Left ventricle myocardium inferior (tissue), 1 donor: ENCODE measurements at places on chromosomes 5 and 9. TPM values are rescaled to one million over a fixed set of nuclear protein-coding genes. Genes with fewer than 3 reads are reported as not detected.

The LCN9 gene
- not detected for total RNA-seq

The DOK3 gene
- total RNA-seq: 3.3 TPM

DNA sequence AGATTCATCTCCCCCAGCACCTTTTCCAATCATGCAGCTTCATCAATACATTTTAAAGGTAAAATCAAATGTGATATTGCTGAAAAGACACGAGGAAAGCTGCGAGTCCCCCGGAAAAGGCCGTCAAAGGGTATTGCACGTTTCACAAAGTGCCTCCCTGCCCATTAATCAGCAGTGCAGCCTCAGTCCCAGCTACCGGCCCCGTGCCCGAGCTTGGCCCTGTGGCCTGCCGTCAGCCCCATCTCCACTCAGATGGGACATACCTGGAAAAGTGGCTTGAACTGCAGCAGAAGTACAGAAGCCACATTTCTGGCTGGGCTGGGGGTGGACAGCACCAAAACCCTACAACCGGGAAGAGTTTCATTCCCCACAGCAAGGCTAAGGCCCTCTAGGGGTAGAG is 39.9 kb upstream of the EQTN start:
- H3K4me3 ChIP-seq: no peak overlapping the region
- no peaks in the 10 kb centered on the region for H3K36me3 ChIP-seq
- no peak for DNase-seq
- peaks cover 48% of the 10 kb centered on the region for H3K4me1 ChIP-seq
- H3K27me3 ChIP-seq: no peaks in the 10 kb centered on the region
- no peak overlapping the region for H3K27ac ChIP-seq

DNA sequence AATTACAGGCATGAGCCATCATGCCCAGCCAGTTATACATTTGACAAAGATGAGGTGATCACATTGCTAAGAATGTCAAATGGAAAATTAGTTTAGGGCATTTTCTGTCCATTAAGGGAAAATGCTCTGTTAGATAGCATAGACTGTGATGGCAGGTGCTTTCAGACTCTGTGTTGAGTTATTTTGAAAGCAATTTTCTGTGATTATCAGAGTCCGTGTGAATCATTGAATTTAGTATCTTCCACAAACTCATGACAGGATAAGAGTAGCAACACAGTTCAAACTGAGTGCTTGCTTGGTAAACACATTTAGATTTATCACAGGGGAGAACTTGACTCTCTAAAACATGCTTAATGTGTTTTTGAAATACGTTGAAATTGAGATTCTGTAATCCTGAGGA is 69.0 kb downstream of the GAPVD1 start:
- peaks cover 11% of the 10 kb centered on the region for H3K4me1 ChIP-seq
- no peaks in the 10 kb centered on the region for H3K27me3 ChIP-seq
- H3K27ac ChIP-seq: no peak overlapping the region
- DNase-seq: no peak
- no peak overlapping the region for H3K4me3 ChIP-seq
- peaks cover 89% of the 10 kb centered on the region for H3K36me3 ChIP-seq

- no peak overlapping the region for H3K4me3 ChIP-seq
- no peak for DNase-seq
- H3K27me3 ChIP-seq: no peaks in the 10 kb centered on the region
- H3K27ac ChIP-seq: peak overlapping the region; percentile 86
- peaks cover 12% of the 10 kb centered on the region for H3K36me3 ChIP-seq
These were observed 31.0 kb downstream of the TMEM252 start for GRCh38 chr9:68509689-68510088.

- no peak for DNase-seq
- H3K4me3 ChIP-seq: no peak overlapping the region
- H3K4me1 ChIP-seq: no peaks in the 10 kb centered on the region
- H3K27ac ChIP-seq: no peak overlapping the region
- no peaks in the 10 kb centered on the region for H3K27me3 ChIP-seq
These were observed 193.6 kb upstream of the SMC2 start for GRCh38 chr9:103900466-103900865.

DNA sequence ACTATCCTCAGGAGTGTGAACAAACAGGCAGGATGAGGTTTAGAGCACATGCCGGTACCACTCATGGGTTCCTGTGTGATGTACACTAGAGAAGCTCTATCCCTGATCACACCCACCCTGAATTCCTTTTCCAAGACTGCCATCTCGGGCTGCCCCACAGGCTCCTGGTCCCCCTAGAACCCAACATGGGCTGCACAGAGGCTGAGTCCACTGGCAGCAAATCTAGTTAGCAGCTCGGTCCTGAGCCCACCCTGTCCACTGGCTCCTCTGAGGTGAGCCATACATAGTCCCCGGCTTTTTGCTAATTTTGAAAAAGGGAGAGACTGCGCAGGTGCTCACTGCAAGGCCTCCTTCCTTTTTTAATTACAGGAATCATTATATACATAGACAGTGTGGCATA is 227.0 kb downstream of the FSTL4 start:
- no peak overlapping the region for H3K4me3 ChIP-seq
- H3K27me3 ChIP-seq: peaks cover 46% of the 10 kb centered on the region
- DNase-seq: no peak
- H3K27ac ChIP-seq: no peak overlapping the region
- H3K4me1 ChIP-seq: no peaks in the 10 kb centered on the region
- no peaks in the 10 kb centered on the region for H3K36me3 ChIP-seq

DNA sequence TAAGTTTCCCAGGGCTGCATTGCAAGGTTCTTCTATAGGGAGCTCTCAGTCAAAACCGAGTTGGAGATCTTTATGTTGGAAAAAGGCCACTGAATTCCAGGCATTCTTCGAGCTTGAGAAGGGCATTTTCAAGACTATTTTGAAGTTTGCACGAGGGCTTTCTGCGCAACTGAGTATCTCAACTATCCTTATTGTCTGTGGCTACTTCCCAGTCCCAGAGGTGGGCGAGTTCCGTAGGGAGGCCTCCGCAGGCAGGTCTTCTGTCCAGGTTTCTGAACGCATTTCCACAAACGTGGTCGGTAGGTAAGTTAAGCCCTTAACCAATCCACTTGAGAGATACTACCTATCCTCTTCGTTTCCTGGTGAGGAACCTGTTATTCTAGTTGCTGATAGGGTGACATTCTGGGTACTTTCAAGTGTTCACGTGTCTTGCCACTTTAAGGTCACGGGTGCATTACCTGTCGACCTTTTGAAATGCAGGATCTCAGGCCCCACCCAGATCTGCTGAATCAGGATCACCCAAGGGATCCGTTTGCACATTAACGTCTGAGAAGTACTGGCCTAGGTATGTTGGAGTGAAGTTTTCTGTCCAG is 51.4 kb upstream of the TJP2 start:
- peak overlapping the region; percentile 90 for H3K27ac ChIP-seq
- peaks cover 26% of the 10 kb centered on the region for H3K4me1 ChIP-seq
- H3K27me3 ChIP-seq: no peaks in the 10 kb centered on the region

DNA sequence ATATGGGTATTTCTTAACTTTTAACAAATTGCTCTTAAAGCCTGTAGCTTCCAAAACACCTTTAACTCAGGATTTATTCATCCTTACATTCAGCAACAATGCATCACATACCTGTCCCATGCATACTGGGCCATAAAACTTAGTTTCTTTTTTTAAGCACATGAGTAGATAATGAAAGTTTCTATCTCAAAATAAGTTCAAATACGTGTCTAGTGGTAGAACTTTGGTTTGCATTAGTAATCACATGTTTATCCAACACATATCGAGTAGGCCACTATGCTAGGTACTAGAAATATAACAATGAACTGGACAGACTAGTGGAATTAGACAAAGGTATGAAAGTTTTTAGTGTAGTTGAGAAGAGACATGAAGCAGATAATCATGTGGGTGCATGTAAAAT is 99.6 kb downstream of the DOCK2 start:
- H3K4me3 ChIP-seq: no peak overlapping the region
- no peaks in the 10 kb centered on the region for H3K4me1 ChIP-seq

The ACTBL2 gene
- total RNA-seq: not detected

GRCh38 chr5:55538661-55539060 is 3.9 kb upstream of the PLPP1 start:
- DNase-seq: no peak
- peak overlapping the region; percentile 63 for H3K27ac ChIP-seq
- H3K4me3 ChIP-seq: no peak overlapping the region
- H3K36me3 ChIP-seq: no peaks in the 10 kb centered on the region
- peaks cover 22% of the 10 kb centered on the region for H3K4me1 ChIP-seq
- no peaks in the 10 kb centered on the region for H3K27me3 ChIP-seq

GRCh38 chr9:131960851-131961495 is 118.7 kb downstream of the MED27 start:
- H3K36me3 ChIP-seq: no peaks in the 10 kb centered on the region
- peaks cover 20% of the 10 kb centered on the region for H3K4me1 ChIP-seq
- no peak for DNase-seq
- H3K27ac ChIP-seq: no peak overlapping the region

- H3K27ac ChIP-seq: no peak overlapping the region
- H3K4me3 ChIP-seq: no peak overlapping the region
- H3K4me1 ChIP-seq: no peaks in the 10 kb centered on the region
- no peaks in the 10 kb centered on the region for H3K27me3 ChIP-seq
- no peaks in the 10 kb centered on the region for H3K36me3 ChIP-seq
- no peak for DNase-seq
These were observed 25.4 kb upstream of the TOMM5 start for GRCh38 chr9:37617832-37618231.

DNA sequence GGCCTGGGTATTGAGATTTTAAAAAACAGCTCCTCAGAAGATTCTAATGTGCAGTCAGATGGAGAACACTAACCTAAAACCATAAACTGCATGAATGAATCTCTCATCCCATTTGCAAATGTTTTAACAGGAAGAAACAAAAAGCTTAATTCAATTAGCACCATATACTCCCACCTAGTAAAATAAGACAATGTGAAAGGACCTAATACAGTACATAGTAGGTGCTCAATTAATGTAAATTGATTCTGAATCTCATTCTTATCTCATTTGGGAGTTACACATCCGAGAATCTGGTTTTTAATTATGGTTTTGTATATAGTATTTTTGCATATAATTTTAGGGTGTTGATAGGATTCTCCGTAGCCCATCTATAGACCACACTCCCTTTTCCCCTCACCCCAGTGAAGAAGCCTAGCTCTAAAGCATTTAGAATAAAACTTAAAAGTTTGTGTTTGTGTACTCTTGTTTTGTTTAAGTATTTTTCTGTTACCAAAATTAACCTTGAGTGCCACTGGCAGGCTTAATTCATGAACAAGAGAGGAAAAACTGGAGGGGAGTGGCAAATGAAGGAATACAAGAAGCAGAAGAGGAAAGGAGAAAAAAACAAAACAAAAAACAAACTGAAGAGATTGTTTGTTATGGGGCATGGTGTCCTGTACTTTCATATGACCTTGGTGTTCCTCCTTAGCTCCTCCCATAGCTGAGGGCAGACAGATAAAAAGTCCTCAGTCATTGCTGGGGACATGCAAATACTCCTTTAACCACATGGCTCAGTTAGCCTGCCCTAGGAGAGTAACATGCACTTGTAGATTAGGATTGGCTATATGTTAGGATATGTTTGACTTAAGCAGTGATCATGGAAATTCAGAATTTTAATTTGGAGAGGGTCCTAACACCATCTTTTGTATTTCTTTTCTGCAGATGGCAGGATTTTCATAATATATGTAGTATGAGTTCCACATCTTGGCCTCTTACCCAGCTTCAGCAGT is 1.2 kb downstream of the RNF14 start:
- peaks cover 45% of the 10 kb centered on the region for H3K36me3 ChIP-seq
- peak overlapping the region; percentile 99 for H3K27ac ChIP-seq
- peak overlapping the region; percentile 89 for H3K4me3 ChIP-seq

DNA sequence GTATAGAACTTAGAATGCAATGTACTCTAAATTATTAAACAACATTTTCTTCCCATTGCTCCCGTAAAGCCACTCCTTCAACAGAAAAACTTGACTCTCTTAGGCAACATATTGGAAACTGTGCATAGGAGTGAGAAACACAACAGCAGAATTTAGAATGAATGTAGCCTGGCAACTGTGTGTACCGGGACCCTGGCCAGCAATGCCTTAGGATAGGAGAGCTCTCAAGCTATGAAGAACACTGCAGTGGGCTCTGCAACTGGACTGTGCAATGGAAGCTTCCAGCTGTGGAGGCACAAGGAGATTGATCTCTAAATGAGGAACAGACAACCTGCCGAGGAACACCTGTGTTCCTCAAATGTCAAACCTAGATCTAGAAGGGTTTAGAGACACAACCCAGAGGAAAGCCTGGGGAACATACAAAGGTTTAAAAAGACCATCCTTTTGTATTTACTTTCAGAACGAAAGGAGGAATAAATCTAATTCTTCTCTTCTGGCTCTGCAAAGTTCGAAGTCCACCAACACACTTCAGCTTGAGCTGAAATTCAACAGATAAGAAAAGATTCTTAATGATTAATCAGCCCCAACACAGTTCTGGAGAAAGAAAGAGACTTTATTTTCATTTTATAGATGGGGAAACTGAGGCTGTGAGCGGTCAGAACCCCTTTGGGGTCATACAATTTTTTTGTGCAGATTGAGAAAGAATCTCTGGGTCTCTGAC is 51.5 kb upstream of the ARL15 start:
- H3K27ac ChIP-seq: no peak overlapping the region
- no peaks in the 10 kb centered on the region for H3K36me3 ChIP-seq
- peaks cover 41% of the 10 kb centered on the region for H3K4me1 ChIP-seq
- peak; percentile 64 for DNase-seq
- H3K4me3 ChIP-seq: no peak overlapping the region

GRCh38 chr9:116377179-116377798 is 223.7 kb downstream of the PAPPA start:
- no peak for DNase-seq
- no peak overlapping the region for H3K4me3 ChIP-seq
- H3K27me3 ChIP-seq: no peaks in the 10 kb centered on the region
- no peak overlapping the region for H3K27ac ChIP-seq

GRCh38 chr9:34612788-34613390 is 992 bp upstream of the RPP25L start:
- H3K27me3 ChIP-seq: no peaks in the 10 kb centered on the region
- peak overlapping the region; percentile 95 for H3K27ac ChIP-seq
- H3K36me3 ChIP-seq: peaks cover 45% of the 10 kb centered on the region
- peak; percentile 68 for DNase-seq
- peaks cover 33% of the 10 kb centered on the region for H3K4me1 ChIP-seq

DNA sequence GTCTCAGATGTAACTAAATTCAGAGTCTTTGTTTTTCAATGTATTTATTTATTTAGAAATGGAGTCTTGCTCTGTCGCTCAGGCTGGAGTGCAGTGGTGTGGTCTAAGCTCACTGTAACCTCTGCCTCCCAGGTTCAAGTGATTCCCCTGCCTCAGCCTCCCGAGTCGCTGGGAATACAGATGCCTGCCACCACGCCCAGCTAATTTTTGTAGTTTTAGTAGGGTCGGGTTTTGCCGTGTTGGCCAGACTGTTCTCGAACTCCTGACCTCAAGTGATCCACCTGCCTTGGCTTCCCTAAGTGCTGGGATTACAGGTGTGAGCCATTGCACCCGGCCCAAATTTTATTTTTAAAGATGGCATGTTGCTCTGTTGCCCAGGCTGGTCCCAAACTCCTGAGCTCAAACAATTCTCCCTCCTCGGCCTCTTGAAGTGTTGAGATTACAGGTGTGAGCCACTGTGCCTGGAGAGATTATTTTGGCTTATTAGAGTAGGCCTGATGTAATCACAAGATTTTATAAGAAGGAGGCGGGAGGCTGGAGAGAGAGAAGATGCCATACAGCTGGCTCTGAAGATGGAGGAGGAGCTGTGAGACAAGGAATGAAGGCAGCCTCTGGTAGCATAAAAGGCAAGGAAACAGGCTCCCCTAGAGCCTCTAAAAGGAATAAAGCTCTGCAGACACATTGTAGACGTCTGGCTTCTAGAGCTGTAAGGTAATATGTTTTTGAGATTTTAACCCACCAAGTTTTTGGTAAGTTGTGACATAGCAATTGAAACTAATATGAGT is 12.9 kb upstream of the KLF9 start:
- no peaks in the 10 kb centered on the region for H3K27me3 ChIP-seq
- H3K36me3 ChIP-seq: no peaks in the 10 kb centered on the region
- no peak overlapping the region for H3K27ac ChIP-seq
- no peak for DNase-seq
- peaks cover 12% of the 10 kb centered on the region for H3K4me1 ChIP-seq
- H3K4me3 ChIP-seq: no peak overlapping the region
